ENCODE measurements at places on chromosomes 5 and 9. TPM values are rescaled to one million over a fixed set of nuclear protein-coding genes. Genes with fewer than 3 reads are reported as not detected.

Gene KIAA1958
- total RNA-seq, result 1.9 TPM

Gene DOCK8
- total RNA-seq, result 0.26 TPM

Gene TPPP
- total RNA-seq, result 0.43 TPM

Gene IFNA17
- not detected for total RNA-seq

Gene PIP5KL1
- 1.4 TPM for total RNA-seq

Gene NR2F1
- total RNA-seq, result 10.2 TPM

Gene APBA1
- total RNA-seq, result 14.5 TPM

Gene FOXI1
- not detected for total RNA-seq

Gene FSTL4
- 0.07 TPM for total RNA-seq

Gene SLC2A6
- 19.7 TPM for total RNA-seq

Gene TLR4
- total RNA-seq, result 35.8 TPM

Gene OSMR
- 241 TPM for total RNA-seq

Gene PCDHGA5
- 2.3 TPM for total RNA-seq

Gene C5orf52
- not detected for total RNA-seq

Gene TSPAN17
- 40.4 TPM for total RNA-seq

Gene GABRG2
- not detected for total RNA-seq

Gene DMRT2
- total RNA-seq, result not detected

Gene SCGB3A2
- total RNA-seq, result not detected

Gene NRARP
- 0.20 TPM for total RNA-seq

Gene C5orf22
- total RNA-seq, result 18.1 TPM

Gene FSD1L
- total RNA-seq, result 6.0 TPM

Gene KCNIP1
- total RNA-seq, result not detected

Gene ZNF300
- total RNA-seq, result 3.9 TPM

Gene ENTREP1
- total RNA-seq, result 0.33 TPM

Gene RORB
- 0.50 TPM for total RNA-seq

Gene MEIKIN
- total RNA-seq, result not detected

Gene RXFP3
- total RNA-seq, result 0.07 TPM

Gene GABBR2
- total RNA-seq, result 0.46 TPM

Gene PTGDS
- total RNA-seq, result 11.1 TPM

Gene BTNL8
- not detected for total RNA-seq

Gene SCAI
- 10.9 TPM for total RNA-seq

Gene PCDHA5
- 0.07 TPM for total RNA-seq

Gene VLDLR
- total RNA-seq, result 26.5 TPM

Gene EPB41L4B
- 0.39 TPM for total RNA-seq

Gene FCN2
- total RNA-seq, result not detected

Gene RNF183
- not detected for total RNA-seq

Gene PCDHA13
- 0.10 TPM for total RNA-seq

Gene C9orf72
- total RNA-seq, result 3.4 TPM

Gene NIM1K
- 3.2 TPM for total RNA-seq

Gene TTC1
- 38.5 TPM for total RNA-seq

Gene AGXT2
- total RNA-seq, result not detected

Gene GDF9
- total RNA-seq, result 0.26 TPM

Gene PCDHA1
- total RNA-seq, result not detected

Gene FGF1
- total RNA-seq, result 10.4 TPM

Gene CDC20B
- 0.07 TPM for total RNA-seq

Gene NXNL2
- total RNA-seq, result 1.3 TPM

Gene ATG12
- 61.6 TPM for total RNA-seq

Gene LCNL1
- 1.1 TPM for total RNA-seq

Gene NOXA1
- total RNA-seq, result 0.36 TPM

Gene LARP1
- total RNA-seq, result 76.8 TPM

Gene BARHL1
- not detected for total RNA-seq

Gene DPP7
- total RNA-seq, result 145 TPM

Gene LAMC3
- 0.33 TPM for total RNA-seq

Gene GNA14
- total RNA-seq, result 6.3 TPM

Gene HTR1A
- not detected for total RNA-seq

Gene FOXD1
- total RNA-seq, result 6.8 TPM

Gene HRCT1
- total RNA-seq, result 0.59 TPM
